ENCODE measurements at places on chromosomes 7 and 10.
A peak's percentile ranks its signal among the peaks of the same experiment; 100 is the strongest.

DNA sequence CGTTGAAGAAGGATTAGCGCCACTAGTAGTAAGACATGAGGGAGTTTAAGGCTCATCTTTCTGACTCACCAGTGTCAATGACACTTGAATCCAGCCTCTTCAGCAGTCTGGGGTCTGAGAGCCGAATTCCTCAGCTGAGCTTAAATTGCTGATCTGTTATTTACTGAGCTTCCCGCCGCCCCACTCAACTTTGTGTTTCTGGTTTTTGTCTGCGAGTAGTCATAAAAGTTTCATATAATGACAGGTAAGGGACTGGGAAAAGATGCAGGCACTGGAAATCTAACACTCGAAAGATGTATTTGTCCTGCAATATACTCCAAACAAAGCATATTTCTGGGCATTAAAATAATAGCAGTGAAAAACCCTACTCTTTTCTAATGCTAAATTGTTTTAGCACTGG, 51.2 kb upstream of the RELN start:
- no peak for DNase-seq

GRCh38 chr7:86431761-86432160, 211.9 kb upstream of the GRM3 start:
- DNase-seq: no peak

DNA sequence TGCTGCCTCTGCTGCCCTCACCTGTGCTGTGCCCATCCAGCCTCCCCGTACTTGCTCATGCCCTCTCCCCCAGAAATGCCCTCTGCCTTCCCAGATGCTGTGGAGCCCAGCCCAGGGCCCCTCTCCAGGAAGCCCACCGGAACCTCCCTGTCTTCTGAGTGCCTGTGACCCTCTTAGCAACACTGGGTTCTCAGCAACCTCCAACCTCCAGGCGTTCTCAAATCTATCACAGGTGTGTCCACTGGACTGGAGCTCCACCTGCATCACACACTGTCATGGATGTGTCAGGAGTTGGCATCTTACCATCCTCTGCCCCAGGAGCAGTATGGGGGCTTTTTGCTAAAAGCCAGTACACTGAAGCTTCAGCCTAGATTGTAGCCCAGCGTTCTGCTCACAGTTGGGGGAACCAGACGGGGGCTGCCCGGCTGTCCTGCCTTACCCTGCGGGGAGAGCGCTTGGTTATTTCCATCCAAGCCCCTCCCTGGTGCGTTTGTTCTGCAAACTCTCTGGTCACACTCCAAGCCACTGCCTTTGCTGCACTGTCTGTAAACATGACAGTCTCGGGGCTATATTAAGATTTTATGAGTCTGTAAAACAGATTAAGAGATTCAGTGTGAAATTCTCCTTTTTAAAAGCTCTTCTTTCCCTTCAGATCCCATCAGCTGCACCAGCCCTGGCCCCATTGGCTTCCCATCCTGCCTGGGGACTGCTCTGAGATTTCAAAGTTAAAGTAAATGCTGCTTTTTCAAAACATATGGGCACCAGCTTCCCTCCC, 71.3 kb upstream of the CPXM2 start:
- no peak for DNase-seq

DNA sequence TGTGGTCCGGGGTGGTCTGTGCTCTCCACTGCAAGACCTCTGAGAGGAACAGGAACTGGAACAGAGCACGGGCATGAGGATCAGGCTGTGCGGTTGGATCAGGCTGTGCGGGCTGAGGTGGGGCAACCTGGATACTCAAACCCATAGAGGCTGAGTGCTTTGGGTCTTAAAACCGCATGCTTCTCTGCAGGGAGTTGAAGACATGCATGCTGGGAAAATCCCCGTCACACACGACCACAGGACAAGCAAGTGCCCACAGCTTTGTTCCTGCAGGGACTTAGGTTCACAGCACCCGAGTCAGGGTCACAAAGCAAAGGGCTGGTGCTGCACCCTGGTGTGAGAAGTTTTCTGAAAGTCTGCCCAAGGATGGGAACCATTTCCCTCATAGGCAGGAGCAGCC, 221.2 kb downstream of the ZMYND11 start:
- no peak for DNase-seq

- DNase-seq: peak; percentile 41
Observed at GRCh38 chr10:31864834-31865518, 63.7 kb downstream of the ARHGAP12 start.

Measured in adipocyte (in vitro differentiated cells).